ENCODE measurements at places on chromosomes 4 and X.

- no peak for DNase-seq
Observed at GRCh38 chr4:16055471-16055870, 28.4 kb downstream of the PROM1 start.

GRCh38 chr4:41600243-41600912 is 62.4 kb downstream of the LIMCH1 start:
- no peak for DNase-seq

DNA sequence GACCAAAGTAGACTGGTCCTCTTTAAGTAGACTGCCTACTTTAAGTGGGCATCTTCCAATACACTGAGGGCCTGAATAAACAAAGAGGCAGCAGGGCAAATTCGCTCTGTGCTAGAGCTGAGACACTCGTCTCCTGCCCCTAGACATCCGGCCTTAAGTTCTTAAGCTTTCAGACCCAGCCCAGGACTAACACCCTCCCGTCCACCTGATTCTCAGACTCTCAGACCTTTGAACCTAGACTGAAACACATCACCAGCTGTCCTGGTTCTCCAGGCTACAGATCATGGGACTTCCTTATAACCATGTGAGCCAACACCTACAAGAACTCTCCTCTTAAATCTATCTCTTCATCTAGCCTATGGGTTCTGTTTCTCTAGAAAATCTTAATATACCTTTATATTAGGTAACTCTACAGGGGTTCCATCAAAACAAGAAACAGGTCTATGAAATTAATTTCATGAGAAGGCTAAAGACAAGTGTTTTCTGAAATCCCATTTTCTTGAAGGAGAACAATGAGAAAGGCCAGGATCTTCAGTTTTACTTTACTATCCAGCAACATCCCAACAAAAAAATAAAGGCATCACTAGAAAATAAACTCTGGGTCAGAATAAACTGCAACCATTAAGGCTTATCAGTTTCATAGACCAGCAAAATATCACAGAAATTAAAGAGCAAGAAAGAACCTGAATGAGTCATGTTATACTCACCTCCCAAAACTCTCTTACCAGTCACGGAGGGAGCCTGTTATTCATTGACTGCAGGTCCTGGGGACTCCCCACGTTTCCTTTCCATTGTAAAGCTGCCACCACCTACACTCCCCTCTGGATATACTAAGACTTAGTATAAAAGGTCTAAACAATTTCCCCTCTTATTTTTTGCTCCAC is 14.8 kb downstream of the ADGRA3 start:
- DNase-seq, result no peak

GRCh38 chr4:169765835-169766234 is 8.1 kb upstream of the HPF1 start:
- no peak for DNase-seq

DNA sequence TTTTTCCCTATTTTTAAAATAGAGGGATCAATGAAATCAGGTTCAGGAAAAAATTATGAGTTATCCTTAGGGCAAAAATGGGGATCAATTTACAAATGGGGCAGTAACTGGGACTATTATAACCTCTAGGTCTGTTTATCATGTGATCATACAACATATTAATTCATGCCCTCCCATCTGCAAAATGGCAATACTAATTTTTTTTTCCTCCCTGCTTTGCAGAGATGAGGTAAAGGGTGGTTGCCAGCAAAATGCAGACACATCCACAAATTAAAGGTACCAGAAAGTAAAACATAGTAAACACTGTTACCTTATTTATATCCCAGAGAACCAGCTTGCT is 467 bp downstream of the HSD17B11 start:
- DNase-seq, result no peak
